ENCODE measurements at places on chromosomes 13 and 19.

DNA sequence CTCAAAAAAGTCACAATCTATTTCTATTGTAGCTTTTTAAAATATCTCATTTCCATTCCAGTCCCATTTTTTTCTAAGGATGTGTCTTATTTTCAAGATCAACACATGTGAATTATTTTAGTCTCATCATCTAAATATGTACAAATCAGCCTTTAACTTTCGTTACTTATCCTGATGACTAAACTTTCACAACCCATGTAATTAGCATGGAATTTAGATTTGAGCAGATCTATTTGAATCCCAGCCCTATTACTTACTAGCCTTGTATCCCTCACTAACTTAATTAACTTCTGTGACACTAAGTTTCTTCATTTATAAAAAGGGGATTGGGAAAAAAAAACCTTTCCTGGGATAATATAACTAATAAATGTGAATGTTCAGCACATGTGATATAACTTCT lies 81.1 kb downstream of the UFM1 start:
- no peak for DNase-seq

DNA sequence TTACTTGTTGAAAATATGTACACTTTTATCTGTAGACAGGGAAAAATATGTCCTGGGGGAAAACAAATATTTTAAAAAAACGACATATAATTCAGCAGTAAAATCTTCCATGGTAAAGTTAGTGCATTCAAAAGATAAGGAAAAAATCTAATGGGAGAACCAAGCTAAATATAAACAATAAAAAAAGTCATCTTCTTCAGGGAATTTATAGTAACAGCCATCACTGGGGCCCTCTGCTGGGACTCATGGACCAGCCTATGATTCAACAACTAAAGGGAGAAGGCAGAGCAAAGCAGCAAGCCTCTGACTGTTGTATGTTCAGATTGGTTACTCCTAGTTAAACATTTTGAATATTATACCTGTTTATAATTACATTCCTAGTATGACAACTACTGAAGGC lies 93.0 kb downstream of the ITGBL1 start:
- no peak for DNase-seq

DNA sequence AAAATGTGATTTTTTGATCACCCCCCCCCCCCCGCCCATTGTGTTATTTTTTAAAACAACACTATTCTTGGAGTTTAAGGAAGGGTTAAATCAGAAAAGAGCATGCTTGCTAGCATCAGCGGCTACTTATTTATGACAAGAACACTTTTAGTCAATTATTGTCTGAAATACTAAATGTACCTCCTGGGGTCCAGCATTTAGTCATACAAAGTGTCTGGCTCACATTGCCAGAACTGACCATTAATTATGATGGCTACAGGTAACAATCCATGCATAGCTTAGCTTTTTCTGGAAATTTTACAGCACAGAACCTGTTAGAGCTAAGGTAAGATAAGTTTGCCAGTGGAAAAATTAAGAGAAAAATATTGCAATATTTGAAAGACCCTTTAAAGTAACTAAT lies 90.1 kb downstream of the PCDH9 start:
- DNase-seq, result no peak

DNA sequence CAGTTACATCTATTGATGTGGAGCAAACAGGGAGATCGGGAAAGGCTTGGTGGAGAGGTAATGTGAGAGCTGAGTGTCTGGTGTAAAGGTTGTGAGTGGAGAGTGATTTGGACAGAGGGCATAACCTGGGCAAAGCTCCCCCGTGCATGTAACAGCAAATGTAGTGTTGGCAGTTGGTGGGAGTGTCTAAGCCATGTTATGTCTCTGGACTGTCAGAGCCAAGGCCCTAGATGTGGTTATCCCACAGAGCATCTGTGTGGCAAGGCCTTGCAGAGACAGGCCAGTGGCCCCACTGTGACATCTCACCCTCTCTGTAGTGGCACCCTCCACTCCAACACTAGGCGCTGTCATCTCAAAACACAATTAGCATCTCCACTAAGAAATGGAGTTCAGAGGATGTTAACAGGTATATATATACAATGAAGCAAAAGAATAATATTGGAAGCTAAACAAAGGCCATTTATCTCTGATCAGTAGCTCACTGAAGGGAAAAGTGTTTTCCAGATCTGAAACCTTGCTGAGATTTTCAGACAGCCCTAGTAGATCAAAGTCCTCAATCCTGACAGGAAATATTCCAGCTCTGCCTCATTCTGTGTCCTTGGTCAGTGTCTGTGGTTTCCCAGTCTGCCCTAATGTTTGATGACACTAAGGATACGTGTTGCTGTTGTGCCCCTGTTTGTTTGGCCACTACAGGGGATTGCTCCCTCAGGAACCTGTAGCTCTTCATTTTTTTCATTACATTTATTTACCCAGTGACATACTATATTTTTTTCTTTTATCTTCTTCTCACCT lies 20.2 kb downstream of the POLR1D start:
- no peak for DNase-seq

GRCh38 chr19:12745166-12745897 lies 6.3 kb upstream of the BEST2 start:
- no peak for DNase-seq

GRCh38 chr13:25227690-25228089 lies 55.6 kb upstream of the AMER2 start:
- no peak for DNase-seq

GRCh38 chr13:23902975-23903905 lies 5.9 kb upstream of the C1QTNF9B start:
- no peak for DNase-seq

DNA sequence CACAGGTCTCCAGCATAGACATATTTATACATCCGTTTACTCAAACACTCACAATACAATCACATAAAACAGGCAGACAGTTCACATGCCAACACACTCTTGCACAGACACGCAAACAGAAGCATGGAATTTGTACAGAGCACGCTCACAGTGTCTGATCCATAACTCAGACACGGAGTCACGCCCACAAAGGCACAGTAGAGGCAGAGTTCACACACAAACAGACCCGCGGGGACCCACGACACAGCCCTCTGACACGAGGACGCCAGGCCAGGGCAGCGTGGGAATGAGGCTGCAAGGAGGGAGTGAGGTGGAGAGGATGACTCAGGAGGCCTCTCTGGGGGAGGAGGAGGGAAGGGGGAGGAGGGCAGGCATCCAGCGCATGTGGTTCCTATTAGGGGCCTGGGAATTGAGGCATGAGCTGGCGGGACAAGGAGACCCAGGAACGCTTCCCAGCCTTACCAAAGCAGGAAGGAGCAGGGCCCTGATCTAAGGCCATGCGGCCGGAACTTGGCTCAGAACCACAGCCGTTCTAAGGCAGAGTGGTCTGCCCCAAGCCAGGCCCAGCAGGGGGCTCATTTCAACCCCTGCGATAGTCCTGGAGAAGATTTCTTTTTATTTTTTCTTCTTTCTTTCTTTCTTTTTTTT lies 9.1 kb upstream of the OLFM2 start:
- DNase-seq, result no peak

GRCh38 chr19:32287811-32288227 lies 57.6 kb upstream of the ZNF507 start:
- DNase-seq, result no peak

GRCh38 chr13:24085662-24086061 lies 74.9 kb upstream of the SPATA13 start:
- no peak for DNase-seq

DNA sequence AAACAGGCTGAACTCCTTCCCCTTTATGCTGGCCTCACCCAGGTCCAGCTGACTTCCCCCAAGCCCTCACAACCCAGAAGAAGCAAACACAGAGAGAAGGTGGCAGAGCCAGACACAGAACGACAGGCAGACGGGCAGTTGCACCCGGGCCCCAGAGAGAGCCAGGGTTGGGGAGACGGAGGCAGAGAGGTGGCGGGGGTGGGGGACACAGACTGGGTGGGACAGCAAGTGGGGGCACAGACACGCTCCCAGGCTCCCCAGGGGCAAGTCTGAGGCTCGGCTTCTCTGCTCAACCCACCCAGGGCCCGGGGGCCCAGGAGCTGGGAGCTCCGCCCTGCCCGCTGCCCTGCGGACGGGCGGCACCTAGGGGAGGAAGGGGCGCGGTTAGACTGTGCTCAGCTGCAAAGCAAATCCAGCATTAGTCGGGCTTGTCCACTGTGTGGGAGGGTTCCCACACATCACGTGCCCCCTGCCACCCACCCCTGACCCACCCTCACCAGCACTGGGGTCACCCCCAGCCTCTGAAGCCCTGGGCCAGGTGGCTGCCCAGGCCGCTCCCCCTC lies 31.3 kb upstream of the ASF1B start:
- DNase-seq, result no peak

GRCh38 chr13:38415233-38415632 lies 65.6 kb downstream of the UFM1 start:
- no peak for DNase-seq

GRCh38 chr19:58572818-58573657 lies at the start of gene MZF1:
TSS of gene MZF1 (minus strand) at chr19:58573335. CDS start at chr19:58571389, 1,946 bp downstream.
- peak; percentile 99 for DNase-seq

DNA sequence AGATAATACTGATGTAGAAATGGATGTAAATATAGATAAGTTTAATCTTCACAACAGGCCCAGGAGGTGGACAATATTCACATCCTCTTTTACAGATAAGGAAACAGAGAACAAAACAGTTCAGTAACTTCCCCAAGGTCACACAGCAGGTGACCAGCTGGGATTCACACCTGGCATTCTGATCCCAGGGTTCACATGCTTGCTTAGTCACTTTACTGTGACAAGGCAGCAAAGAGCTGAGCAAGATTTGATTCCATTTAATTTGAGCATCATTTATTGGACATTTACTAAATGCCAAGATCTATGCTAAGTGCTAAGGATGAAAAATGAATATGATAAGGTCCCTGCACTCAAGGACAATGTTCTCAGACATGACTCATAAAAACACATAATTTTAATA lies 94.1 kb upstream of the STARD13 start:
- DNase-seq, result no peak

GRCh38 chr13:98514288-98514687 lies 62.6 kb downstream of the STK24 start:
- no peak for DNase-seq

GRCh38 chr19:58033741-58034476 lies at the start of gene ZSCAN1:
TSS of gene ZSCAN1 (plus strand) at chr19:58034025. CDS start at chr19:58037837, 3,812 bp downstream.
- no peak for DNase-seq

GRCh38 chr13:65653613-65654012 lies 1576.5 kb downstream of the PCDH9 start:
- DNase-seq, result no peak

- DNase-seq, result no peak
These were observed 2.7 kb upstream of the ZIC2 start for GRCh38 chr13:99978799-99979452.

DNA sequence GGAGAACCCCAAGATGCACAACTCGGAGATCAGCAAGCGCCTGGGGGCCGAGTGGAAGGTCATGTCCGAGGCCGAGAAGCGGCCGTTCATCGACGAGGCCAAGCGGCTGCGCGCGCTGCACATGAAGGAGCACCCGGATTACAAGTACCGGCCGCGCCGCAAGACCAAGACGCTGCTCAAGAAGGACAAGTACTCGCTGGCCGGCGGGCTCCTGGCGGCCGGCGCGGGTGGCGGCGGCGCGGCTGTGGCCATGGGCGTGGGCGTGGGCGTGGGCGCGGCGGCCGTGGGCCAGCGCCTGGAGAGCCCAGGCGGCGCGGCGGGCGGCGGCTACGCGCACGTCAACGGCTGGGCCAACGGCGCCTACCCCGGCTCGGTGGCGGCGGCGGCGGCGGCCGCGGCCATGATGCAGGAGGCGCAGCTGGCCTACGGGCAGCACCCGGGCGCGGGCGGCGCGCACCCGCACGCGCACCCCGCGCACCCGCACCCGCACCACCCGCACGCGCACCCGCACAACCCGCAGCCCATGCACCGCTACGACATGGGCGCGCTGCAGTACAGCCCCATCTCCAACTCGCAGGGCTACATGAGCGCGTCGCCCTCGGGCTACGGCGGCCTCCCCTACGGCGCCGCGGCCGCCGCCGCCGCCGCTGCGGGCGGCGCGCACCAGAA lies 1.1 kb downstream of the SOX1 start:
- no peak for DNase-seq

DNA sequence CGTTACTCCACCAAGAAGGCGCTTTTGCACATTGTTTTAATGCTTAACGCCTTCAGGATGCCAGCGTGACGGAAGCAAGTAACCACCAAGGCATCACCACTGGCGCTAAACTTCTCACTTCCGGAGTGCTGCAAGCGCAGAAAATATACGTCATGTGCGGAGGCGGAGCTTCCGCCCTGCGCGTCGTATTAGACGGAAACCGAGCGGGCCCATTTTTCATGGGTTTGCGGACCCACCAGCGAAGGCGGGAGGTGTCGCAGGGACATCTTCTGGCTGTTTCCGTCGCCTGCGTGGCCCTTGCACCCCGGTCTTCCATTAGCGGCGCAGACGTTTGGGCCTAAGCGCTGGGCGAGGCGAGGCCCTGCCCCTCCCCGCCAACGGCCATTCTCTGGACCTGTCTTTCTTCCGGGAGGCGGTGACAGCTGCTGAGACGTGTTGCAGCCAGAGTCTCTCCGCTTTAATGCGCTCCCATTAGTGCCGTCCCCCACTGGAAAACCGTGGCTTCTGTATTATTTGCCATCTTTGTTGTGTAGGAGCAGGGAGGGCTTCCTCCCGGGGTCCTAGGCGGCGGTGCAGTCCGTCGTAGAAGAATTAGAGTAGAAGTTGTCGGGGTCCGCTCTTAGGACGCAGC lies at the start of gene ERCC5:
ERCC5 (plus strand) TSS at position 403 of the 631 bp plus-strand sequence. CDS start 235 bp downstream, outside the sequence.
- DNase-seq, result peak; percentile 69

- no peak for DNase-seq
These were observed 110.0 kb upstream of the DACH1 start for GRCh38 chr13:71977028-71977427.

DNA sequence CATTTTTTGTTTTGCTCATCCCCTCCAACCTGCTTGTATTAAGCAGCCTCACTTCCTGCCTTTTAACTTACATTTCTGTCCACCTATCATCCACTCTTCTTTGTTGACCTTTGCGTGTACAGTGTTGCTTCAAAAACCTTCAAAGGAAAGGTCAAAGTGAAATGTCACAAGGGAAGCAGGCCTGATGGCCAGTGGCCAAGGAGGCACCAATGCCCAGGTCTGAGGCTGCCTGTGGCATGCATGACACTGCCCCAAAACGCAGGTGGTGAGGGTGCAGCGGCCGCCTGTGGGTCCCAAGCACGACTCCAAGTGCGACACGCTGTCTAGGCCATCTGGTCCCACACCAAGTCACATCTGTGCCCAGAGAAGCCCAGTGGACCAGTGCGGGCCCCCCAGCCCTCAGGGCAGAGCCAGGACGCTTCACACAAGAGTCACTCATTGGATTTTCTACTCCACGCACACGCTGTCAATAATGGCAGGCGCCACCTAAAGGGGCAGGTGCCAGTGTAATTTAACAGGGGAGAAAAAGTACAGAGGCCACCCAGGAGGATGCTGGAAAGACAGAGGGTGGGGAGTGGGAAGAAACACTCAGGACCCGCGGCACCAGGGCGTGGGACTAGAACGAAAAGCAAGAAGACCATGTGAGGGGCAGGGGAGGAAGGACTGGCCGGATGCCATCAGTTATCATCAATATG lies 23.5 kb downstream of the SLC7A1 start:
- DNase-seq, result no peak

Data from keratinocyte (primary cell).